Activated CD8-positive, alpha-beta memory T cell treated with anti-CD3 and anti-CD28 coated beads, Interleukin-2, amount 50 U/mL, for 4 hours (primary cell): ENCODE measurements at places on chromosomes 6 and 20.

DNA sequence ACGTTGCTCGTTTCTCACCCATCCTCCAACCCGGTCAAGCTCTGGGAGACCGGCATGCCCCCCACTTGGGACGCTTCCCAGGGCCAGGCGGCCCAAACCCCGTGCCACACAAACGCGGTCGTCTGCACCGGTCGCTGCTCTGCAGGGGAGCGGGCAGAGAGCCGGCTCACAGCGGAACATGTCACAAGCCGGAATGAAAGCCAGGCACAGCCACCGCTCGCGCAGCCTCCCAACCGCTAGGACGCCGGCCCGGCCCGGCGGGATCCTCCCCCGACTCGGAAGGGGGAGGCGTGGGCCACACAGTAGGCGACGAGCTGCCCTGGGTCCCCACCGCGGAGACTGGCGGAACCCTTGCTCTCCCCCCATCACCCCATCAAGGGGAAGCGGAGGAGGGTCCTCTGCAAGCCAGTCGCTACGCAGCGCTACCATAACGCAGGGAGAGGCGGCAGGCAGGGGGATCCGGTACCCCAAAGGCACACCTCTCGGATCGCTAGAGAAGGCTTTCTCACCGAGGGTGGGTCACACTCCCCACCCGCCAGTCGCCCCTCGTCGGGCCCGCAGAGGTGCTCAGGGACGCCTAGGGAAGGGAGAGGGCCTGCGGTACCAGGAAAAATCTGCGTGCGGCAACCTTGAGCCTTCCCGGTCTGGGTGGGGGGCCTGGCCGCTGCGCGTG lies 768.4 kb upstream of the DEFB115 start:
- no peak for DNase-seq

GRCh38 chr20:33569802-33570391 lies 80.0 kb downstream of the CBFA2T2 start:
- DNase-seq = no peak

DNA sequence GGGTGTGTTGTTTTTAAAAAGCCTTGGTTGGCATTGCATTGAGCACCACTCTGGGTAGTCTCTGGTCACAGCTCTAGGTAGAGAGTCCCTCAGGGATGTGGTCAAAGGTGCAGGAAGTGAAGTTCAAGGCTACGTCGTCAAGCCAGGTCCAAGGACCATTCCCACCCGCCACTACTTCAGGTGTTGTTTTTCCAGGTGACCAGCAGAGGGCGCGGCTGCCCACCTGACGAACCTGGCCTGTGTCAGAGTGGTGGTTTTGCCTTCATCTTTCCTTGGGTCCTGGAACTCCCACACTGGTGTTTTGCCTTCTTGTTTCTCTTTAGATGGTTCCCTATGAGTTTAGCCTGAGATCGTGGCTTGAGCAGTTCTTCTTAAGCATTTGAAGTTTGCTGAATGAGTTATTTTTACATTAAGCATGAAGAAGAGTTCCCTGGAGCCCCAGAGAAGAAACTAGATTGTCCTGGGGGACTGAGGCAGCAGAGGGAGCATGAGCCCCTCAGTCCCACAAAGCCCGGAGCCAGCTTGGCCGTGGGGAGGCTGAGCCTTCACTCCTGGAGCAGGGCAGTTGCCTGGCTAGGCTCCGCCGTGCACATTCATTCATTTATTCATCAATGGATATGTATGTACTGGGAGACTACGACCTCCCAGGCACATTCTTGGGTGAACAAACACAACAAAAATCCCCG lies 5.6 kb upstream of the PHACTR3 start:
- no peak for DNase-seq

- DNase-seq = no peak
These were observed 60.9 kb downstream of the ATXN1 start for GRCh38 chr6:16700202-16700915.

GRCh38 chr20:23773579-23773978 lies 22.8 kb upstream of the CST1 start:
- no peak for DNase-seq

DNA sequence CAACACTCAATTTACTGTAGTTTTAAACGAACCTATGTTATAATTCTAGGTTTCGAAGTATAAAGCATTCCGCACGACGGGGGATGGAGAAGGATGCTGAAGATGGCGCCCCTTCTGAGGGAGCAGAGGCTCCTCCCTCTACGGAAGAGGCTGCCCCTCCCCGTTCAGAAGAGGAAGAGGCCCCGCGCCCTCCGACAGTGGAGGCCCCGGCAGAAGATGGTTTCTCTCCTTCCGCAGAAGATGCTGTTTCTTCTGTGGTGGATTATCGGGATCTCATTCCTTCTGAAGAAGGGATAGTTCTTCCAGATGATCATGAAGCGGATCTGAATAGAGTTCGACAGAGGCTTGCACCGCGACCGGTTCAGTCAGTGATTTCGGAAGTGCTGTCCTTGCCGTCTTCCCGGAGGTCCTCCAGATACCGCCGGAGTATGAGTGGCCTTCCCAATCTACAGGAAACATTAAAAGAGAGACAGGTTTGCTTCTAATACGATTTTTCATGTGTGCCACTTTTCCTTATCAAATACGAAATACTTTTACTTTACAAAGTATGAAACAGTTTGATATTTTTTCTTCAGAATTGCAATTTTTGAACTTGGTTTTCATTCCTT lies 7.7 kb downstream of the DNAH8 start:
- no peak for DNase-seq

DNA sequence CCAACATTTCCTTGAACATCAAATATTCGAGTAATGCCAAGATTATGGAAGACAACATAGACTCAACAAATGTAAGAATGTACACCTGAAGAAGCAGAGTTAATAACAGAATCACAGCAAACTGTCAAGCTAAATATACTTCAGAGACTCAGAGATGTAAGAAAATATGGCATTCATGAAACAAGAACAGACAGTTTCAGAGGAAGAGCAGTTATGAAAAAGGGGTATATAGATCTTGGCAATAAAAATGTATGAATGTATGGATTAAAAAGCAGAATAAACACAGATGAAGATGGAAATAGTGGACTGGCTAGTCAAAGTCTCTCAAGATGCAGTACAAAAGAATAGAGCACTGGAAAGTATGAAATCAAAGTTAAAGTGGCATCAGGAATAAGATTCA lies 18.4 kb downstream of the RRAGD start:
- no peak for DNase-seq

GRCh38 chr6:134253681-134254080 lies 64.2 kb downstream of the SGK1 start:
- DNase-seq = no peak

GRCh38 chr20:14259689-14260088 lies 77.7 kb downstream of the FLRT3 start:
- DNase-seq = no peak

- DNase-seq = no peak
These were observed 80.8 kb downstream of the PRND start for GRCh38 chr20:4802527-4802926.

DNA sequence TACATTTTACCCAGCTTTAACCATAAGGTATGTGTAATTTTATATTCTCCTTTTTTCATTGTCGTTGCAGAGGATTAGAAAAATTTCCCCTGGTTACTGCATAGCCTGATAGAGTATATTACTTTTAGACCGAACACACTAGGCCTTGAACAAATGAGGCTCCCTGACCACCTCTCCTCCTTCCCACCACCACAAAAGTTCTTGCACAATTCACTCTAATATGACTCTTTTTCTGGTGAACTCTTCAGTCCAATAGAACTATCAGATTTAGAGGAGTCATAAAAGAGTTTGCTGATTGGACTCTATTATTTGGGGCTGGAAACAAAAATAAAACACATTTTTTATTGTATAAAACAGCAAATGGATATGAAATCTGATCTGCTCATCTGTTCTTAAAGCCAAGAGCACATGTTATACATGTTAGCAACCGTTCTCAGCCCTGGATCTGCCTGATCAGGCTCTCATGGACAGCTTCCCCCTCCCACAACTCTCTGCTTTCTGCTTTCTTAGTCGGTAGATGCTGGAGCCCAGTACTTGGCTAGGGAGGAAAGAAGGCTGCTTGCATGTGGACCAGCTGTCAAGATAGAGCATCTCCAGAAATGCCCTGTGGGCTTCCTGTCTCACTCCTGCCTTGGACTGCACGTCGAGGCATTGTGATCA lies 83.5 kb downstream of the CD164 start:
- DNase-seq = no peak

DNA sequence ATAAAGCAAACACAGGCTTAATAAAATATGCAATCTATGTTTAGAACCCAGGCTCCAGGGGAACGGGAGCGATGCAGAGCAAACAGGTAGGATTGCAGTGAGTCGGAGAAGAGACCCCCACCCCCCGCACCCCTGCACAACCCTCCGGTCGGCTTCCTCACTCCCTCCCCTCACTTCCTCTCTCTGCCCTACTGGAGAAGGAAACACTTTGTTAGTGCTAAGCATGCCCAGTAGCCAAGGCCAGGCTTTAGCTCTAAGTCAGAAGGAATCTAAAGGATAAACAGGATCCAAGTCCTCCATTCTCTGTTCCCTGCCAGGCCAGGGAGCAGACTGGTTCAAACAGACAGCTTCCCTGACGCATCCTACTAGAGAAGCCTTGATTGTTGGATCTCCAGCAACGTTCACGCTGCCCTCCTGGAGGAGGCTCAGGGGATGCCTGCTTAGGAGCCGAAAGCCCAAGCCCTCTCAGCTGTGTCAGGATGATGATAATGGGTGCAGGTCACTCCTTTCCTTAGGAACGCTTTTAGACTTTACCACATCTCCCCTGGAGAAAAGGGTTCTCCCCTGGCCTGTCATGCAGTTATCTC lies 14.7 kb downstream of the FOXQ1 start:
- DNase-seq = no peak

DNA sequence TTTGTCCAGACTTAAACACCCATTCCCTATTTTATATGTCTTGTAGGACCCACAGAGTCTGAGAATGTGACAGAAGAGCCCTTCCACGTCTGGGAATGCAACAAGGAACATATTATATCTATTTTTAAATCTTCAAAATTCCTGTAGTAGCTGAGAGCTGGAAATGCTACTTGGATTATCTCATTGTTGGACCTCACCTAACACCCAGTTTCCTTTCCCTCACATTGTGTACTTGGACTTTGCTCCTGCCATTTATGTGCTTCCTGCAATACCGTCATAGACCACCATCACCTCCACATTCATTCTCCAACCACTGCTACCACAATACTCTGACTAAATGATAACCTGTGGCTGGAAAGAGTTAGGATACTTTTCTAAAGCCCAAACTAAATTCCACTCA lies 335.4 kb downstream of the COL12A1 start:
- no peak for DNase-seq

- DNase-seq = no peak
These were observed 98.8 kb downstream of the YTHDF1 start for GRCh38 chr20:63117151-63117550.

DNA sequence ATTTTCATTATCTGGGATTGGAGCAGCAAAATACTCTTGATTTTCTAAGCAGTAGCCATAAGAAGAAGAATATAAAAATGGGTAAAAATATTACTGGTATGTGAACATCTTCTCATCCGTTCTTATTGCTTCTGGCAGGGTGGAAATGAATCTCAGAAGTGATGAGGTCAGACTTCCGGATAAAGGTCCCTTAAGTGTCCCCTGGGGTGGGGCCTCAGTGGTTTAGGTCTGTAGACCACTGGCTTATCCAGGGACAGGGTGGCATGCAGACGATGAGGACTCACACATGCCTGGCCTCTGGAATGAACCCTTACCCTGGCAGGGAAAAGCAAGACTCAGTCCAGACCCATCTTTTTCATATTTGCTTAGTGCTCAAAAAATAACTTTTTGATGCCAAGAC lies 143.3 kb downstream of the UST start:
- no peak for DNase-seq

GRCh38 chr6:135675862-135676261 lies 175.6 kb upstream of the PDE7B start:
- DNase-seq = peak; percentile 22

- no peak for DNase-seq
These were observed 39.6 kb downstream of the TPD52L1 start for GRCh38 chr6:125193208-125193607.

GRCh38 chr6:3786141-3786540 lies 34.6 kb upstream of the PXDC1 start:
- no peak for DNase-seq

DNA sequence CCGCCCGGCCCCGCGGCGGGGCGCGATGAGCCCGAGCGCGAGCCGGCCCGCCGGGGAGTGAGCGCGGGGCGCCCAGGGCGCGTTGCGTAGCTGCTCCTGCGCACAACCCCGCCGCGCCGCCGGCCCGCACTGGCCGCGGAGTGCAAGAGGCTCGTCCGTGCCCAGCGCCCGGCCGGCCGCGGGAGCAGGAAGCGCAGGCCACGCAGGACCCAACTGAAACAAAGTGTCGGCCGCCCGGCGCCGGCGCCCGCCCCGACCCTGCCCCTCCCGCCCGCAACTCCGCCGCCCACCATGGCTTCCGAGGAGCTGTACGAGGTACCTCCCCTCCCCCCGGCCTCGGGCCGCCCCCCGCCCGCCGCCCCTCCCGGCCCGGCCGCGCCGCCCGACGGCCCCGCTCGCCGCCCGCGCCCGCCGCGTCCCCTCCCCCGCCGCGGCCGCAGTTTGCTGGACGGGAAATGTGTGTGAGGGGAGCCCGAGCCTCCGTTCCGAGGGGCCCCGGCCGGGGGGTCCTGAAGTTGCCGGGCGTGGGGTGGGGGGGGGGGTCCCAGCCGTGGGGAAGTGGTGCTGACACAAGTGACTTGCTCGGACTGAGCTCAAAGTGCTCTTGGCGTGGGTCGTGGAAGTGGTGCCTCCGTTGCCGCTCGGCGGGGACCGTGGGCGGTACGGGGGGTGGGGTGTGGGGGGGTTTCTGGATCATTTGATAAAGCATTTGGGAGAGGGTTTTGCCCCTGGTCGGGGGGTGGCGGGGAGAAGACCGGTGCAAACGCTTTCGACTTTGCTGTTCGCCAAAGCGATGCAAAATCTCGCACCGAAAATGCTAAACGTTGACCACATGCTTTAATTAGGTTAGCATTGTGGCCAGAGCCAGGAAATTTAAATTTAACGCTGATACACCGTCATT lies 539 bp downstream of the CDYL start:
- peak; percentile 31 for DNase-seq

GRCh38 chr6:31186052-31186734 lies 15.7 kb upstream of the POU5F1 start:
- DNase-seq = no peak

- DNase-seq = no peak
These were observed 8.9 kb upstream of the TRIM38 start for GRCh38 chr6:25953733-25954132.

GRCh38 chr6:30091577-30092381 lies 16.2 kb upstream of the RNF39 start:
- no peak for DNase-seq

GRCh38 chr6:169799474-169799926 lies 48.1 kb downstream of the ERMARD start:
- no peak for DNase-seq

DNA sequence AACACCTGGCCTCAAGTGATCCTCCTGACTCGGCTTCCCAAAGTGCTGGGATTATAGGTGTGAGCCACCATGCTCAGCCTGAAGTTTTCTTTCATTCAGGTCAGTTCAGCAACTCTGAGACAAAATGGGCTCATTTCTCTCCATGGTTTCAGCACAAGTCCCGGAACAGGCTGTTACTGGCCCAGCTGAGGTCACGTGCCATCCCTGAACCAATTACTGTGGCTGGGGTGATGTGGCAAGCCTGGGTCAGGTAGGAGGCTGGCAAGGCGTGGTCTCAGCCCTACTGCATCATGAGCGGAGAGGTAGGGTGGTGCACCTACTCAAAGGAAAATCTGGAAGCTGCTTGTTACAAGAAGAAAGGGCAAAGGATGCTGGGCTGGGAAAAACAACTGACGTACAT lies 326.4 kb downstream of the KIF16B start:
- DNase-seq = no peak
